ENCODE measurements at places on chromosomes 6 and 20.

GRCh38 chr6:44867571-44868334, 460.4 kb upstream of the RUNX2 start:
- no peak for DNase-seq

DNA sequence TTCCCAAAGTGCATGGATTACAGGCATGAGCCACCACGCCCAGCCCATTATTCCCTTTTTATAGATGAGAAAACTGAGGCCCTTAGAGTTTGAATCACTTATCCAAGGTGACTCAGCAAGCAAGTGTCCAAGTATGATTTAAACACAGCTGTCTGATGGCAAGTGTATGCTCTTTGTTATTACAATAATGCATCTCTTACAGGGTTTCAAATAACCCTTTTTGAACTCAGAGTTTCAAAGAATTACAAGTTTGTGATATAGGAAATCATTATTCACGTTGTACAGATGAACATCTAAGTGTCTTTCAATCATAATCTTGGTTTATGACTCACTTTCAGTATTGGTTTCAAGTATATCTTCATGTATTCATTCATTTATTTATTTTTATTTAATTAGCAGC, 63.0 kb downstream of the CD83 start:
- no peak for DNase-seq

GRCh38 chr6:119110601-119111548, 32.4 kb upstream of the FAM184A start:
- DNase-seq = no peak

DNA sequence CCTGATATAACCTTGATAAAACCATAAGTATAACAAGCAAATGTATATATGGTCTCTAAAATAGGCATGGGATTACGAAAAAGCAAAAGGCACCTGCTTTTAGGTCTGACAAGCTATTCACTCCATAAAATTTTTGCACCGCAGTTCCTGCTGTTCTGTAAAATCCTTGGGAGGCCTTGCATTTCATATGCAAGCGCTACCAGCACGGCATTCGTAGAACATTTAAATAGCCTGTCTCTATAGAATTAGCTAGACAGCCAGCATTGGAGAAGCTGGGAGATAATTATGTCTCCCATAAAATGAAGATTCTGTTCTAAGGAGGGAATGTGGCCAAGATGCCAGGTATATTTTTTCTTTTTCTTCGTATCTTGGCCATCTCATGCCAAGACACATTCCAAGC, 64.5 kb upstream of the ATXN1 start:
- DNase-seq = no peak

Data from GDM1 (cell line).